GM18507 (cell line): ENCODE measurements at places on chromosomes 16 and 17.

DNA sequence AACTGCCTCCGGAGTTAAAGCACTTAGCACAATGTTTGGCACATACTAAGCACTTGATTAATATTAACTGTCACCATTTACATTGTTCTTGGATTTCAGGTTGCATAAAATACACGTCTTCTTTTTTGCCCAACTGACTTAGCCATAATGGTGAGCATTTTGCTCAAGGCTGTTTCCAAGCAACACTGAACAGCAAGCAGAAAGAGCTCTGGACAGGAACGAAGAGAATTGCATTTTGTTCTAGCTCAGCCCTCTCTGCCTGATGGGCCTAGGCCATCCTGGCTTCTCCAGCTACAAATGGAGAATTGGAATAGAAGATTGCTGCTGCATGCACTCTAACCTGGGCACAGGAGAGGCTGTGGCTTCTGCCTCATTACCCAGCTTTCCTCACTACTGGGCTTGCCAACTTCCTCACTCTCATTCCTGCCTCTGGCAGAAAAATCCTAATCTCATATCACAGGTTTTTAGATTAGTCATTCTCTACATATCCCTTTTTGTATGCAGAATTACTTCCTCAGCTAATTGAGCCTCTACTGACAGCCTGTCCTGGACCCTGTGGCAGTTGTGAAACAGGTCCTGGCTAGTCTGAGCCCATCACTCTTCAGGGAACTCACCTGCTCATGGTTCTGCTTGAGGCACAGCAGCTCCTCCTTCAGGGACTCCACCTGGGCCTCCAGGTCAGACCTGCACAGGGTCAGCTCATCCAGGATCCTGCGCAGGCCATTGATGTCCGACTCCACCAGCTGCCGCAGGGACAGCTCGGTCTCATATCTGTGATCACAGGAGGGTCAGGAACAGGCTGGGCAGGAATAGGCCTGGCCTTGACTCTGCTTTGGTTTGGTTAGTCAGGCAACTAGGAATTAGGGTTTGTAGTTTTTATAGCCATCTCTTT, 2.5 kb downstream of the KRT33A start:
- DNase-seq, result no peak

DNA sequence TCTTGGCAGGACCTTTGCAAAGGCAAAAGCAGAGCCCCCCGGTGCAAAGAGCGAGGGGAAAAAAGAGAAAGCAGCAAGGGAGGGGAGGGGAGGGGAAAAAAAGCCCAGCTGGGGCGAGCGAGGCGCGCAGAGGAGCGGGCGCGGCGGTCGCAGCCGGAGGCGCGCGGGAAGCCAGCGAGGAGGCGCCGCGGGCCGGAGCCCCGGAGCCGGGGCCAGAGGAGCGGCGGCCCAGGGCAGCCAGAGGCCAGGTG, 129 bp downstream of the IRX5 start:
- no peak for DNase-seq

GRCh38 chr17:76039121-76039520, 12.0 kb upstream of the EVPL start:
- DNase-seq, result no peak

GRCh38 chr16:15440852-15441251, 6.5 kb downstream of the BMERB1 start:
- no peak for DNase-seq

GRCh38 chr17:57861000-57861789, 11.4 kb upstream of the MRPS23 start:
- DNase-seq, result no peak

DNA sequence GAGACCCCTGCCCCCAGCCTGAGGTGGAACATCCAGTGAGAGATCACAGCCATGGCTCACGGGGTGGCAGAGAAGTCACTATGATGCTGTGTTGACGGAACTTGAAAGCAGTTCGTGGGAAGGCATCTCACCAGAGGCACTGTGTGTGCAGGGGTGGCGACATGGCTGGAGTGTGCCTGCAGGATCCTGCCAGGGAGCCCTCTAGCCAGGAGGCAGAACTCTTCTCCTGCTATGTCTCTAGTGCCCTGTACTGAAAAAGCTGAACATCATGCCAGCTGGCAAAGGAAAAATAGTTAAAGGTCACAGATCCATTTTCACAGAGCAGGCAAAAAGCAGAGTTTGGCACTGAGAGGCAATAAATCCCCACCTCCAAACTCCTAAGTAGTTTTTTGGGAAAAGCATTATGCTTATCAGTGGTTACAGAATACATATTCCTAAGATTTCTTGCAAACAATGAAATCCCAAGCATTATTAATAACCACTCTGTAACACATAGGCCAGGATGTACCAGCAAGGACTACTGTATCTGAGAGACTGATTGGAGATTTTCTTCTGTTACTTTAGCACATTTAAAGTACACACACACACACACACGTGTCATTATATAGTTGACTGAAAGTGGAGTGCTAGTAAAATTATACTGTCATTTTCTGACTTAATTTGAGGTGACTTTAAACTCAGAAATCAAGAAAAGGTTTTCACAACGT, 36.8 kb downstream of the TNRC6C start:
- DNase-seq, result no peak

GRCh38 chr16:728131-728889, 1.4 kb downstream of the HAGHL start:
- DNase-seq, result peak; percentile 55

GRCh38 chr17:81021531-81022343, 13.2 kb upstream of the BAIAP2 start:
- no peak for DNase-seq

DNA sequence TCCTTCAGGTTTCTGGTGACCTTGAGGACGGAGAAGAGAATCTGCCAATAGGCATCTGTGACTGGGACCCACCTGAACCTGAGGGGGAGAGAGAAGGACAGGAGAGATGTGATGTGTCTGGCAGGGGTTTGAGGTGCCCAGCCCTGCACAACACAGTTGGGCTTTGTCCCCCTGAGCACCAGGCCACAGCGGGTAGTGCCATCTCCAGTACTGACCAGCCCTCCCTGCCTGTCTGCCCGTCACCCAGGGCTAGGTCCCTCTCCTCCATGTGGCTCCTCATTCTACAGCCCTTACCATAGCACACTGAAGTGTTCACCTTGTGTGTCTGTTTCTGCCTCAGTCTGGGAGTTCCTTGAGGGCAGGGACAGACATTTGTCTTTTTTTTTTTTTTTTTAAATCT, 30.8 kb downstream of the NLRP1 start:
- no peak for DNase-seq

DNA sequence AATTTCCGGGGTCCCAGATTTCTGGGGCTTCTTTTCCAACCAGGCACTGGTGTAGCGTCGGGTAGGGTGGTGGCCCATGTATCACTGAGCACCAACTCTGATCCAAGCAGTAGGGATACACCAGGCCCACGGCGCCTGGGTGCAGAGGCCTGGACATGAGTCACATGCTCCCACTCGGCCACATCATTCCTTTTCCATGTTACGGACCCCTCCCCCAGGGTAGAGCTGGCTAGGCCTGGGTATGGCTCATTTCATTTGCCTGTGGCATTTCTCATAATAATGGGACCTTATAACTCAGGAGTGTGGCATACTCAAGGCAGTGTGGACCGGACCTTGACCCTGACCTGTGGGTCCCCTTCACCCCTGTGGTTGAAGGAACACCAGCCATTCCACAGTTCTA, 18.0 kb upstream of the NDRG4 start:
- DNase-seq, result no peak

GRCh38 chr16:73210686-73211085, 162.8 kb upstream of the ZFHX3 start:
- DNase-seq, result no peak

GRCh38 chr16:87515475-87516330, 22.9 kb upstream of the ZCCHC14 start:
- no peak for DNase-seq

DNA sequence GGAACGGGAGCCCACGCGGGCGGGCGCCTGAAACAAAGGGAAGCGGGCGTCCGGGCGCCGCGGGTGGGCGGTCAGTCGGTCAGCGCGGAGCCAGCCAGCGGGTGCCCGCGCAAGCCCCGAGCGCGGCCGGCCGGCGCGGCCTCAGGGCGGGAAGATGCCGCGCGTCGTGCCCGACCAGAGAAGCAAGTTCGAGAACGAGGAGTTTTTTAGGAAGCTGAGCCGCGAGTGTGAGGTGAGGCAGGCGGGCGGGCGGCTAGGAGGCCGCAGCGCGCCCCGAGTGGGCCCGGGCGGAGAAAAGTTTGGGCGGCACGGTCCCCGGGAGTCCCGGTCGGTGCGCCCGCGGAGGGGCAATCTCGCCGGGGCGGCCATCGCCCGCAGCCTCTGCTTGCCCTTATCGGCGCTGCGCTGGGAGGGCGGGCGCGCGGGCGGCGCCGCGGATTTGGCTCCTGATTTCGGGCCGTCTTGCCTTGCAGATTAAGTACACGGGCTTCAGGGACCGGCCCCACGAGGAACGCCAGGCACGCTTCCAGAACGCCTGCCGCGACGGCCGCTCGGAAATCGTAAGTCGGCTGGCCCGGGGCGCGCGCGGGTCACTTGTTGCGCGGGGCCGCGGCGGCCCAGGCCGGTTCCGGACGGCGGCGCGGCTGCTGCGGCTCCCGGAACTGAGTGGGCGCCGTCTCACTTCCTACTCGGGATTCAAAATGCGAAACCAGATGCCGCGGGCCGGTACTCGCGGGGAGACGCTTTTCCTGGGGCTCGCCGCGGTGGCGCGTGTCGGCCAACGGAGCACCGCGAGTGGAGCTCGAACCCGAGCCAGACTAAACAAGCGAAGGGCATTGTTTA, 526 bp downstream of the CBFB start:
- DNase-seq, result no peak

DNA sequence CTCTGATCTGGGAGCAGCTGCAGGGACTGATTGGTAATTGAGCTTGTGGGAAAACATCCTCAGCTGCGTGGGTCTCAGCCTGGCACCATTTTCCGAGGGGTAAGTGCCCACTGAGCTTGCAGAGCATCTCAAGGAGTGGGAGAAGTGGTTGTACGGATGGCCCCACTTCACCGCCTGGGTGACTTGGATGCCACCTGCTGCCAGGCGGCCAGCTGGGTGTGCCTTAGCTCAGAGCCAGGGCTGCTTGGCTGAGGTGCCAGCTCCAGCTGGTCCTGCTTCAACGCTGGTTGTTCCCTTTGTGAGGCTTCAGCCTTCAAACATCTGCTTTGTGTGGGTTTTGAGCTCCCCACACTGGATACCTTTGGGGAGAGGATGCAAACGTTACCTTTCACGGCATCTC, 482.7 kb upstream of the EEF2KMT start:
- DNase-seq, result no peak

GRCh38 chr17:36752096-36752888, 150.9 kb downstream of the MRM1 start:
- no peak for DNase-seq

GRCh38 chr16:23229714-23230113, 47.2 kb downstream of the SCNN1G start:
- DNase-seq, result no peak

- DNase-seq, result no peak
Measured at GRCh38 chr17:82896071-82897000, 56.5 kb upstream of the ZNF750 start.

GRCh38 chr16:2278272-2278608, 10.3 kb upstream of the RNPS1 start:
- DNase-seq, result no peak

- peak; percentile 84 for DNase-seq
Measured at GRCh38 chr17:30477083-30477773, at the start of gene GOSR1. Gene GOSR1, plus strand, starts transcription at chr17:30477408. Its CDS starts 26 bp downstream, at chr17:30477434.

DNA sequence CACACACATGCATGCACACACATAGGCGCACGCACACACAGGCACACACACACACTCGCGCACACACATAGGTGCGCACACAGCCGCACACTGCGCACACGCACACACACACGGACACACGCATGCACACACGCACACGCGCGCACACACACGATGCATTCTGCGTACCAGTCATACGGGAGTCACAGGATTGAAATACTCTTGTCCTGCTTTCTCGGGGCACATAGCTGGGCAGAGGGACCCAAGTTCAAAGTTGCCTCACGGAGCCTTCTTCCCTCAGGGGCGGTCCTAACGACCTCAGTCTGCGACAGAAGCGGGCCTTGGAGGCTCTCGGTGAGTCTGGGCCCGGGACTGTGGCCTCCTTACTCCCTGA, 56.0 kb downstream of the MRM1 start:
- no peak for DNase-seq

DNA sequence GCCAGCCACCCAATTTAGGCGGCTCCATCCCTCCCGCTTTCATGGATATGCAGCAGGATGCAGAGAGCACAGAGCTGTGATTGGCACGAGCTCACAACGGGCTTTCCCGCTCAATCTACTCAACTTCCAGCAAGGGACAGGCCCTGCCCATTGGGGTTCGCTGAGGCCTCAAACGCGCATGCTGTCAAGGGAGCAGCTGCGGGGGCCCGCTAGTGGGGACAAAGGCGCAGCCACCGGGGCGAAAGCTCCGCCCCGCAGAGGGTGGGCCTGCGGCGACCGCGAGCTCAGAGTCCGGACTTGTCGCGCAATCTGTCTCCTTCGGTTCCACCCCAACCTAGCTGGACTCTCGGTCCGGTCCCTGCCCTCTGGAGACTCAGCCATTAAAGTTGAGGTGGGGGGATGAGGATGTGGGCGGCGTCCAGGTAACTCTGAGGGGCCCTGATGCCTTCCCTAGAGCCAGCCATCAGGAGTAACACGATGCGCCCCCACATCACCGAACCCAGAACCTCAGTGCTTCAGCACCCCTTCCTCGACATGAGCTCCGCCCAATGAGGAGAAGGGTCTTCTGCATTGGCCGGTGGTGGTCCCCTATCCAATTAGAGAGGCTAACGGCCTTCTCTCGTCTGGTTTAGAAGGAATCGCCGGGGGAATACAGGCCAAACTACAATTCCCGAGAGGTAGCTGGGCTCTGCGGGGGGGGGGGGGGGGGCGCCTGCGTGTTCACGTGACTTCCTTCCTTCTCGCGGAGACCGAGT, 489 bp upstream of the NFATC3 start:
- peak; percentile 73 for DNase-seq

GRCh38 chr16:17206712-17207111, 264.0 kb downstream of the XYLT1 start:
- no peak for DNase-seq

- DNase-seq, result no peak
Measured at GRCh38 chr17:78729641-78730040, 52.4 kb downstream of the CYTH1 start.

GRCh38 chr17:9266031-9266680, 244.8 kb downstream of the NTN1 start:
- no peak for DNase-seq

DNA sequence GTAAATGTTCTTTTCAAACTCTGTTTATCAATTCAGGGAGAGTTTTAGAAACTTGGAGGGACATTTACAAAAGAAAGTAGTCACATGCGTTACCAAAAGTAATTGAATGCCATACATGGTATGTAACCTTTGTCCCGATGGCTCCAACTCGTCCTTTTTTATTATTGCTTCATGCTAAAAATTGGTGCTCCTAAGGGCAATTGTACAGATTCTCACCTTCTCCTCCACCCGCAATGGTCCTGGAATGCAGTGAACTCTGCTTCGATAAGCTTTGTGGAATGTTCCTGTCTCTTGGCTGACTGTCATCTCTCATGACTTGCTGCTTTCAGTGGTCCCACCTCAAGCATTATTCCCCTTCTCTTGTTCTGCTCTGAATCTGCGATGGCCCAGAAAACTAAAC, 20.9 kb downstream of the GNAO1 start:
- DNase-seq, result no peak

- no peak for DNase-seq
Measured at GRCh38 chr17:43825567-43825966, 7.4 kb downstream of the MPP3 start.
